Activated CD4-positive, alpha-beta memory T cell treated with anti-CD3 and anti-CD28 coated beads, Interleukin-2, amount 10 ng/mL, durations not matched to agents 7 days and 5 days (primary cell): ENCODE measurements at places on chromosomes 4 and X. TPM values are rescaled to one million over a fixed set of nuclear protein-coding genes. Genes with fewer than 3 reads are reported as not detected.

The TBC1D9 gene
- 0.15 TPM for total RNA-seq

The USP27X gene
- total RNA-seq = 2.4 TPM

The MAOB gene
- total RNA-seq = not detected

The FAM149A gene
- total RNA-seq = not detected

The SH3RF1 gene
- not detected for total RNA-seq

The MAGEA11 gene
- not detected for total RNA-seq

The FAM241A gene
- total RNA-seq = 1.2 TPM

The TEX13C gene
- total RNA-seq = not detected

The ACE2 gene
- not detected for total RNA-seq

The TMSB15C gene
- total RNA-seq = 2.9 TPM

The DMRTC1 gene
- total RNA-seq = not detected

The PLP1 gene
- not detected for total RNA-seq

The CXCL11 gene
- 0.33 TPM for total RNA-seq

The HS6ST2 gene
- 0.18 TPM for total RNA-seq

The PDZD4 gene
- total RNA-seq = 0.88 TPM

The CDKL2 gene
- total RNA-seq = 1.4 TPM

The GAGE2A gene
- not detected for total RNA-seq

The BGN gene
- total RNA-seq = not detected

The ANXA5 gene
- 235 TPM for total RNA-seq

The GASK1B gene
- not detected for total RNA-seq

The SYP gene
- 1.1 TPM for total RNA-seq
